ENCODE measurements at places on chromosomes 2 and 18.

- no peak for DNase-seq
Measured at GRCh38 chr2:145797692-145798091, 1277.8 kb upstream of the ZEB2 start.

DNA sequence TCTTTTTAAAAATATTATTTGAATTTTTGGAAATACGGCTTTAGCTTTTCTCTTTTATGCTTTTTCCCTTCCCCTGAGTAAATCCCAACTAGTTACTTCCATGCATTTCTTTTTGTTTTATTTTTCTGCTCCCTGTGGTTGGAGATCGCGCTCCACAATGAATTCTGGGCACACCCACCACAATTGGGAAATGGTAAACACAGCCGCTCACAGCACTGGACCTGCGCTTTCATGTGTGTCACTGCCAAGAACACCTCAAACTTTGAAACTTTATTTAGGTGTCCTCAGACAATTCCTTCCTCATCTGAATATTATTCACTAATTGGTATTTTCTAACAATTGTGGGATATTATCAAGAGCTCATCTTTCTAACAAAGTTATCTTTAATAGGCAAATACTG, 82.8 kb upstream of the TMEM18 start:
- DNase-seq = no peak

DNA sequence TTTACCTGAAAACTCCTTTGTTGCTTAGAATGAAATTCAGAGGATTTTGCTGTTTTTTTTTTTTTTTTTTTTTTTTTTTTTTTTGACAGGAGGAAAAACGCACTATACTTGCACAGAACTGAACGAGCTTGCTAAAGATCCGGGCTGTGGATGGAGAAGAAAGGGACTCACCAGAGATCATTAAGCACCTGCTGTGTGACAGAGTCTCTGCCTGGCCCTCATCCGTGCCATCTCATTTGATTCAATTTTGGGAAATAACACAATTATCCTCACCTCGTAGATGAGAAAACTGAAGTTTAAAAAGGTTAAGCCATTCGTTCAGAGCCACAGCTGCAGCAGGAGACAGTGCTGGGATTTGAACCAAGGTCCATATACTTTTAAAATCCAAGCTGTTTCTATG, 775.4 kb upstream of the ID2 start:
- no peak for DNase-seq

DNA sequence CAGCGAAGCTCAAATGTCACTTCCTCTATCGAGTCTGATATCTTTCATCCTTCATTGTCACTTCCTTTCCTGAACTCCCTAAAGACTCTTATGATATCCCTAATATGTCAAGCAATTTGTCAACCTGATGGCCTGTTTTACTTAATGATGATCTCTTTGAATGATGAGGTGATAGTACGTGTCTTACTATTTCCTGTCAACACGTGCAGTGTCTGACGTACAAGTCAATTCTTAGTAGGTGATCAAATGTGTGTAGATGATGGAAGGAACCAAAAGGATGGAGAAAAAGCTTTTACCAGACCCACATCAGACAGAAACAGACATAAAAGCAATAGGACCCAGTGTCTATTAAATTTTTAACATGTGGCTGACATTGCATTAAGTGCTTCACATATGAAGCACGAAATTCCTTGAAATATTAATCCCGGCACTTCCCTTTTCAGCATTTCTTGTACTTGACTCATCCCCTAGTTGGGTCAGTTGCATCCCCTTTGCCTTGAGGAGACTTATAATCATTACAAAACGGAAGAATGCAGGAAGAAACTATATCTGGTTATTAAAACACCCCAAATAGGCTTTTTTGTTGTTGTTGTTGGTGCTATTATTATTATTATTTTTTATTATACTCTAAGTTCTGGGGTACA, 108.6 kb upstream of the NYAP2 start:
- no peak for DNase-seq

DNA sequence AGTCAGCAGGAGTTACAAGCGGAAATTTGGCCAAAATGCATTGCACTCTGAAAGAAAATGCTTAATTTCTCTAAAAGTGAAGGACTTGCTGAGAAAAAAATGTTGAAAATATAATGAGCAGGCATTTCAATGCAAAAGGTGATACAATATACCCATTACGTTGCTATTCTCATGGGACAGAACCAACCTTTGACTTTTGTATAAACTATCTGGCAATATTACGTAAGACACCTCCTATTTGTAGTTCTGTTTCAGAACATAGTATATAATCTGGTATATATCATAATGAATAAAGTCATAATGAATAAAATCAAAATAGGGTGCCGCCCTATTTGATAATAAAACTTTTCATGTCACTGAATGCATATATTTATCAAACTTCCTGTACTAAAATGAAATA, 286.2 kb upstream of the SESTD1 start:
- DNase-seq = no peak

DNA sequence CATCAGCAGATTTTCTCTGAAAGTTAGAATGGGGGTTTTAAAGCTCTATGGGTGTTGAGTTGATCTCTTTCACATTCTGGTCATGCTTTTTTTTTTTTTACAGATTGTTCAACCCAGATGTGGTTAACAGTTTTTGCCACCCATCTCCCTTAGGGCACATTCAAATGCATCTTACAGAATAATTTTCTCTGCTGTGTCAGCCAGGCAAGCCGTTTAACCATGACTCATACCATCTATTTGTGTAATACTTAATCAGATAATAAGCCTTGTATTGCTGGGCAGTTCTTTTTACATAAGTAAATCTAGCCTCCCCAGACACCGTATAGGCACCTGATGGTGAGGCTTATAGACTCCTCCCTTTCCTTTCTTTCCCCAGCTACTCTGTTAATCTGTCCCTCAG, 62.0 kb downstream of the TGIF1 start:
- no peak for DNase-seq

- DNase-seq = peak; percentile 1
Measured at GRCh38 chr2:71277536-71278103, 50.7 kb upstream of the PAIP2B start.

DNA sequence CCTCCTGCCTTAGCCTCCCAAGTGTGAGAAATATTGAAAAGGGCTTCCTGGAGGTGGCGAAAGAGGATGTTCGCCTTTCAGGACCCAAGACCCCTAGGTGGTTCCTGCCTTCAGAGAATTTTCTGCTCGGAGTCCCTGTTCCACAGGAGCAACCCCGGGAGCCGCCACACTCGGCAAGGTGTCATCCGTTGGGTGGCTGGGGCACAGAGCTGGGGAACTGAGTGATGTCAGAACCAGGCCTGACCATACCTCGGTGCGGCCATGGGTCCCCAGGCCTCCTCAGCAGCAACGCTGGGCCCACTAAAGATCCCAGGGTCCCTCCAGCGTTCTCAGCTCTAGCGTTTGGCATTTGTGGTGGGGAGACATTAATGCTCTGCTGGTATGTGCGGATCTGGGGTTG, 23.7 kb upstream of the TAF1B start:
- no peak for DNase-seq

DNA sequence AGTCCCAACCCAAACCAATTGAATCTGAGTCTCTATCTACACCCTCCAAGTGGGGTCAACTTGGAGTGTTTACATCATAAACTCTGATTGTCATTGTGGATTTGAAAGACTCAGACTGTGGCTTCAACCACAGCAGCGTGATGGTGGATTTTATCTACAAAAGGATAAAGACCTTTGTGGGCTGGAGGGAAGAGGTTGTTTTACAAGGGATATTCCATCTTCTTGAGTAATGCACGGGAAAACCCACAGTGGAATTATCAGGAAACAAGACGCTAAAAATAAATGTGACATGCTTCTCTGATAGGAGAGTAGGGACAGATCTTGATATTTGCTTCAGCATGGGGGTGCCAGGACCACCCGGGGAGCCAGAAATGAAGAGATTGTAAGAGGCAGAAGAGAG, 93.5 kb downstream of the LPIN1 start:
- DNase-seq = no peak

DNA sequence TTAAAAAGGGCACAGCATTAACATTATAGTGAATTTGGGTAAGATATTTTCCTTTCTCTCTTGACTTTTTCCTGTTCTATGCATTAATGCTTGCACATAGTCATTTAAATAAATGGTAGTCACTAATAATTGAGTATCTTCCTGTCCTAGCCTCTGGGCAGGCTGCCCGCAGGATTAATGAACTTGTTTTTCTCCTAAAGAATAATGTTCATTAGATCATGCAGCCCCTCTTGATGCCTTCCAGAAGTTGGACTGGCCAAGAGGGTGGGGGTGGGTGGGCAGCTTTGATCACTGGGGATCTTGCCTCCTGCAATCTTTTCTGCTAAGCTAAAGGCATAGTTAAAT, 514.5 kb upstream of the CDH2 start:
- DNase-seq = no peak

DNA sequence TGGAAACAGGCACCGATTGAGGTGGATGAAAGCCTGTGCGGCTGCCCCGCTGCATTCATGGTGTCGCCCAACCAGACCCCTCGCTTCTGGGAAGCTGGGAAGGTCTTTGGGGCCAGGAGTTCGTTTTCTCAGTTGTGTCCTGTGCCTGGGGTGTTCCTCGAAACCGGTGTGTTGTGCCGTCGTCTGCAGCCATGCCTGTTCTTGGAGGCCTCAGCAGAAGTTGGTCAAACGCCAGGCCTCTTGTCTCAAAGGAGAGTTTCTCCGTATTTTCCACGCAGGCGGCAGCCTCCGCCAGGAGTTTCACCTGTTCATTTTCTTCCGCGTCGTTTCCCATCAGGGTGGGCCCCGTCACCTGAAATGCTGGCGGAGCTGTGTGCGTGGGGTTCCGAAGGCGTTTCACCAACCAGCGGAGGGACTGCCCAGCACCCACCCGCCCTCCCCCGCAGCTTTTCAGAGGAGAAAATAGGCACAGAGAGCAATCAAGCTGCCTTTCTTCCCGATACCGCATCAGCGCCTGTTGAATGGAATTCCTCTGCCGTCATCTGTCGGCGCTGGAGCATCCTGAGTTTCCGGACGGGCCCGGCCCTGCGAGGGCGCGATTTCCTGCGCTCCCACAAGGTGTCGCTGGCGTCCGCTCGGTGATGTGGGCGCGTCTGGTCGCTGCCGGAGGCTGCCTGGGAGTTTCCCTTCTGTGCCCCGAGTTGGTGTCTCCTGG, 17.0 kb upstream of the NFATC1 start:
- DNase-seq = peak; percentile 81

GRCh38 chr18:79615091-79615490, 64.5 kb upstream of the CTDP1 start:
- no peak for DNase-seq

GRCh38 chr2:15242936-15243461, 318.1 kb downstream of the NBAS start:
- no peak for DNase-seq

- no peak for DNase-seq
Measured at GRCh38 chr2:180790891-180791290, 189.5 kb upstream of the UBE2E3 start.

- no peak for DNase-seq
Measured at GRCh38 chr2:231709636-231709980, 1.3 kb downstream of the PTMA start.

DNA sequence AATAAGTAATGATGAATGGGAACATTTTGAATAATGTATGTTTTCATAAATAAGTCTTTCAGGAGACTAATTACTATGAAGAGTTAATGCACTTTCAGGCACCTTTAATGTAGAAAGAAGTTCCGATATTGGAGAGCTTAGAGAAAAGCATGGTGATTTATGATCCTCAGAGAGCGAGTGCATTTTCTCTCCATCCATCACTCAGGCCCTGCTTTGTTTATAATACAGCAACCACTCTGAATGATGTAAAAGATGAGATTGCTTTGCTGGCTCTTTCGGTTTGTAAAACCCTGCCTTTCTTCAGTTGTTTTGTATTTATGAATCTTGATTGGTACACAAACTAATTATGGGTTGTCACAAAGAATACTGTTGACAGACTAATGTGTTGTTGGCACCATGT, 132.0 kb downstream of the NYAP2 start:
- no peak for DNase-seq

DNA sequence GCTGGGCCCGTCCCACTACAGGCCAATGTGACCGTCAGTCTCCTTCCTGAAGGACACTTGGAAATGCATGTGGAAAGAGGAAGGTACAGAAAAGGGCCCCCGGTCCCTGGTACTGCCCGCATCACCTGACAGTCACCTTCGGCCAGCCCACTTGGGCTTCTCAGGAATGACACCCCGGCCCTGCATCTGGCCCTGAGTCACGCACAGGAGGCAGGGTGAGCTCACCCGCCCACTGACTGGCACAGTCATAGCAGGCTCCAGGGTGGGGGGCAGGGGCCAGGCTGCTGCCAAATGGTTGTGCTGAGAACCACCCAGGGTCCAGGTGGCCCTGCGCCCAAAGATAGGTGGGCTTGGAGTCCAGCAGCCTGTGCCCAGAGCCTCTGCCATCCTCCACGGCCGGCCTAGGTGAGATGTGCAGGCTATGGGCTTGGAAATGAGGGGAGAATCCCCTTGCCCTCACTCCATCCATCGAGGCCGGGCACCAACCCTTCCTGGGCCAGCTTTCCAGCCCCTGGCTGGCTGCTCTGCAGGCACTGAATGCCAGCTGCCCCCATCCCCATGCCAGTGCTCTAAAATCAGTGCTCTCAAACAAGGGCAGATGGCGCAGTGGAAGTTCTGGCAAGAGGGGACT, 14.1 kb downstream of the EMX1 start:
- DNase-seq = no peak

- no peak for DNase-seq
Measured at GRCh38 chr2:68423966-68424650, 43.0 kb downstream of the FBXO48 start.

DNA sequence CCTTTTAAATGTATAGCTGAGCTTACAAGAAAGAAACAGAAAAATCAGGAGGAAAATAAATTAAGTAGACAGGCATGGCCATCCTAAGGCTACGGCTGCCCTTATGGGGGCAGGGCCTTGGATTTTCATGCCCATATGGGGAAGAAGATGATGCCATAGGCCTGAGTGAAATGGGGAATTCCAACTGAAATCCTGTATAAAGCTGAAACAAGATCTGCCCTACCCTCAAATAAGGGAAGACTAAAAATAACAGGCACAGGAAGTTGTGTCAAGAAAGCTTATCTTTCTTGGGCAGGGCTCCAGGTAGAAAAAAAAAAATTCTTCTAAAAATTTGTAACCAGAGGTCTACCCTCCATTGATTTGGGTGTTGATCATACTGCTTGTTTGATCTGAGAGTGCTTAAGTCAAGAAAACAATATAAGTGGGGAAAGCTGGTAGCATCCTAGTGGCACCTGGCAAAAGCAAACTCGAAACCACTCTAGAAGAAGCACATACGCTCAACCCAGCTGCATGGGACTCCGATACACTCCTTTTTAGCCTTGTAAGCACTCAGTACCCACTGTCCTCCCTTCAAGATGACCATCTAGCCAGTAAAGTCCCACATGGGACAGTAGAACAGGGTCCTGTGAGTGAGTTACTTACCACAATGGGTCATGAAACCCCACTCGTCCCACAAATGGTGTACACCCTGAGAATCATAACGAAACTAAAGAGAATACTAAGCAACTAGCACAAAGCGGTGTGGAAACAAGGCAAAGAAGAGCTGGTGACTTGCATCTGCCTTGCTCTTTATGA, 22.3 kb downstream of the DNAH7 start:
- DNase-seq = no peak
